Fibroblast of skin of right quadriceps (primary cell): ENCODE measurements at places on chromosomes 16 and 17.
A peak's percentile ranks its signal among the peaks of the same experiment; 100 is the strongest.

- no peak for DNase-seq
Observed at GRCh38 chr17:66198242-66198641, 6.3 kb upstream of the CEP112 start.

- no peak for DNase-seq
Observed at GRCh38 chr16:17563323-17564091, 92.7 kb upstream of the XYLT1 start.

- no peak for DNase-seq
Observed at GRCh38 chr17:42294469-42295398, 6.4 kb downstream of the STAT5A start.

DNA sequence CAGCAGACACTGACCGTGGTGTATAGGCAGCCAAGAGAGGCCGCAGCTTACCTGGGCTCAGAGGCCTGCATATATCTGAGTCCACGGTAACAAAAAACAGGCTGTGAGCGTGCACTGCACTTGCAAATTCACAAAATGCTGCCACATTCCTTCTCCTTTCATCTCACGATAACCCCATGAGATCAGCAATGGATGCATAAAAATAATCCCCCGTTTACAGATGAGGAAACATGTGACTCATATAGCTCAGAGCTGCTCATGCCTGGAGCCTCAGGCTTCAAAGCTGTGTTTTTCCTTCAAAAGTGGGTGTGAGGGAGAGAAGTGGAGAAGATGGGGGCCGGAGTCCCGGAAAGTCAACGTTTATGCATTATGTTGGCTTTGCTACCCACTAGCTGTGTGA is 118.3 kb upstream of the FOXF1 start:
- DNase-seq, result peak; percentile 83

GRCh38 chr16:82184213-82184612 is 14.2 kb upstream of the MPHOSPH6 start:
- DNase-seq, result no peak

GRCh38 chr17:47816947-47817346 is 4.6 kb downstream of the OSBPL7 start:
- DNase-seq, result no peak

GRCh38 chr17:78423961-78424675 is 45.7 kb downstream of the PGS1 start:
- no peak for DNase-seq

DNA sequence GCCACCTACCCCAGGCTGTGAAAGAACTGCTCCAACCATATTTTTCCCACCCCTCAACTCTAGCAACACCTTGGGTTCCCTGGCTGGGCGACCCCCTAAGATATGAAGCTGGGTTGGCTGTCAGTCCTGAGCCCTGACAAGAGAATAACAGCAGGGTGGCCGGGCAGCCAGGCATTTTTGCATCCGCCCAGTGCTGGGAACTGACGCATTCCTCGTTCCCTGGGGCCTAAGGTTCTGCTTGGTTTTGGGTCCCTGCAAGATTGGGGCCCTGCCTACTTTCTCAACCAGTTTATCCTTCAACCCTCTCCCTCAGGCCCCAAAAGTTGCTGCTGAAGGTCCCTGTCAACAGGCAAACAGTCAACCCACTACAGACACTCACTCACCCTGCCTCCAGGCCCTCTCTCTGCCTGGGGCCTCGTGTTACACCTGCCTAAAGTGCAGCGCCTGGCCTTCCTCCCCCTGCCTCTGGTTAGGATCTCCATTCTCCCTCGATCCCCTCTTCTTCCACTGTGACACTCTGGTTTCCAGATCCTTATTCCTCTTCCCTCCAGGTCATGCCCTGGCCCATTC is 151.5 kb downstream of the STX8 start:
- no peak for DNase-seq

GRCh38 chr16:10897134-10897533 is 20.1 kb downstream of the CIITA start:
- no peak for DNase-seq

DNA sequence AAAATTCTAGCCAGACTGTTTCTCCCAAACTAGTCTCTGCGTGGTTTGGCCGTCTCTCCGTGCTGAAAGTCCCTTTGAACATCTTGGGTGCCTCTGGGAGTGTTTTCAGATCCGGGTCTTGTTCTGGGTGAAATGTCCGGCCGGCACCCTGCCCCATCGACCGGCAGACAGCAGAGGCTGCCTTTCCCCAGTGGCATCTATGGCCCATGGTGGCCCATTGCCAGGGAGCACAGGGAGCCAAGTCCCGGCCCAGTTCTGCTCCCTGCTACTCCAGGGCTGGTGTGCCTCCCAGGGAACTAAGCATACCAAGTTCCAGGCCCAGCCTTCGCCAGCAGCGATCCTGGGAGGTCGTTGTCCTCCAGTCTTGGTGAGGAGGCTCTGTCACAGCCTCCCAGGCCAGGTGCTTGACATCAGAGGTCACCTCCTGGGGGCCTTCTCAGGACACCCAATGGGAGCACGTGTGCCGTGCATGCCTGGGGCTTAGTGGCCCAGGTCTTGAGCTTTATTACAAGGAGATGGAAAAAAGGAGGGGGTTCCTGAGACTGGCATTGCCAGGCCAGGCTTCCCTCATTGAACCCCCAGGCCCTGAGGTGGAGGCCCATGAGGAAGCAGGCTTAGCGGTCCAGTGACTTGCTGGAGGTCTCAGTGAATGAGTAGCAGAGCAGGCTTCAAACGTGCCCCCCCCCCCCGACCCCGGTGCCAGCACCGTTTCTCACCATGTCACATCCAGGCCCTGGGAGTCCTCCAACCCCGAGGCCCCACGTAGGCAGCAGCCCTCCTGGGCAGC is 54.0 kb downstream of the PGS1 start:
- DNase-seq, result no peak

- no peak for DNase-seq
Observed at GRCh38 chr17:67016039-67016762, 28.2 kb upstream of the CACNG1 start.

DNA sequence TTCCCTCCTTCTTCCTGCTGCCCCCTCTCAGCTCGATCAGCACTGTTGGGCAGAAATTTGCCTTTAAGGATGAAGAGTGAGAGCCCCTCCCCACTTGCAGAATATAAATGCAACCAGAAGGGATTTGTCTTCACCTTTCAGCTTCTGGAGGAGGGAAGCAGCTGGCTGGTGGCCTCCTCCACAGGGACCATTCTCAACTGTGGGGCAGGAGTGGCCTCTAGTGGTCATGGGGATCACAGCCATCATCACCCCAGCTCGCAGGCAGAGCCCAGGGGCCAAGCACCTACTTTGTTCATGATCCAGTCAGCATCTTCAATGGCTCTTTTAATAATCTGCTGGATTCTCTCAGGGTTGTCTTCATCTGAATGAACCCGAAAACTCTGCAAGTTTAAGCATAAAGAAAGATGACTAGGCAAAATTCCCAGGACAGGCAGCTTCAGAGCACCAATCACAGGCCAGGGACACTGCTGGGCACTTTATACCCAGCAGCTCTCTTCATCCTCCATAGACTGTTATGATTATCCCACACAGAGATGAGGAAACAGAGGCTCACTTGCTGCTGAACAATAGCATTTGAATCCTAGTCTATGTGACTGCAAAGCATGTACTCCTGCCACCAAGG is 13.1 kb downstream of the LYRM9 start:
- peak; percentile 48 for DNase-seq

- no peak for DNase-seq
Observed at GRCh38 chr16:10981697-10982216, 37.4 kb downstream of the CLEC16A start.

GRCh38 chr17:81028506-81028858 is 6.5 kb upstream of the BAIAP2 start:
- DNase-seq, result no peak

DNA sequence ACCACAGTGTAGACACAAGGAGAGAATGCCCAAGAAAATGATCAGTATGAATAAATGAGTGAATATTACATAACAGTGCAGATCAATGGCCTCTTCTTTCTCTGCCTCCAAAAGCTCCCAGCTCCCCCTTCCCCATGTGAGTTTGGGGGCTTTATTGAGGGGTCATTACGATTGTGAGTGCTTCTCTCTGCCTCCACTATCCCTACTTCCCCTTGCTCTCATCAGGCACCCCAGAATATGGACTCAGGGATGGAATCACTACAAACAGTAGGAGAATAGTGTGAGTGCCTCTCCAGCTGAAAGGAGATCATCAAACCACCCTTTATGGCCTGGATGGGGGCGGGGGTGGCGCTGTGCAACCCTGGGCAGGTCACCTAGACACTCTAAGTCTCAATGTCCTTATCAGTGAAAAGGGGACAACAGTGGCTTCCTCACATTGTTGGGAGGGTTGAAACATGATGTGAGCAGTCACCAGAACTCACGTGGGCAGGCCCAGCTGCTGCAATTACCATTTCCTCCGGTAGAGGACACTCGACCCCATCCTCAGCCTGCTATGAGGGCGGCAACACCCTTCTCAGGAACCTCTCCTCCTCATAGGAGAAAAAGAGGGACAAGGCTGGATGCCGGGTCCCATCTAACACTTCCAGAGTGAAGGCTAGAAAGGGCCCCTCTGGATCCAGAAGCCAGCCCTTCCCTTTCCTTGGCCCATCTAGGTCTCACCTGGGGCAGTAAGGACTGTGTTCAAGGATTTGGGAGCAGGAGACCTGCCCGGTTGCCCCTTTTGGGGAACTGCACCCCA is 2.1 kb upstream of the EPOP start:
- peak; percentile 76 for DNase-seq
